ENCODE measurements at places on chromosomes 4 and X.

GRCh38 chr4:2266181-2266580 lies 4.3 kb upstream of the MXD4 start:
- DNase-seq, result no peak

GRCh38 chrX:136019226-136019625 lies 34.0 kb downstream of the SLC9A6 start:
- no peak for DNase-seq

- no peak for DNase-seq
Measured at GRCh38 chr4:114019276-114019968, 40.0 kb upstream of the ARSJ start.

DNA sequence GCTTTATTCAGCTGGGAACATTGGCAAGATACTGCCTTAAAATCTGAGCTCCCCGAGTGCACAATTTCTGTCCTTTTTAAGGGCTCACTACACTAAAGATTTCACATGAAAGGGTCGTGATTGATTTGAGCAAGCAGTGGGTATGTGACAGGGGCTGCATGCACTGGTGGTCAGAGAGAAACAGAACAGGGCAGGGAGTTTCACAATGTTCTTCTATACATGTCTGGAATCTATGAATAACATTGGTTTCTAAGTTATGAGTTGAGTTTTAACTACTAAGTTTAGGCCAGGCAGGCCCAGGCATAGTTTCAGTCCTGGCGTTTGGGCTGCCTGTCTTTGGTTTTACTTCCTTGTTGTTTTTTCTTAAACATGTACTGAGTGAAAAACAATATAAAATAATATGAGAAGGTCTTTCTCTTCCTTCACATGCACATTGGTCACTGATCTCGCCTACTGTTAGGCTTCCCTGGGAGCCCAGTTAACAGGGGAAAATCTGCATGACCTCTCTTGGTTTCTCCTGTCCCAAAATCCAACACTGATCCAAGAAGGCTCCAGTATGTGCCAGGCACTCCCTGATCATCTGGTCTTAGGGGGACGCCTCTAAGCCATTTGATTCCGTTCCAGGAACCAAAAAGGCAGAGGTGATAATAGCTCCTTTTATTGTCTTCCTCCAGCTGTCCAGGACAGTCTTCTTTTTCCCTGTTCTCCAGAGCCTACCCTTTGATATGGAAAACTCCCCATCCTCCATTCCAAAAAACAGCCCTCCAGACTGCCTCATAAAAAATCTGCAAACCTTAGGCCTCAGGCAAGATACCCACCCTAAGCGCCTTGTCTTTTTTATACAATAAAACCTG lies at the start of gene UGT2B17:
UGT2B17 (minus strand) TSS at position 51 of the 854 bp plus-strand sequence. CDS start 7,838 bp downstream, outside the sequence.
- DNase-seq, result no peak

- DNase-seq, result no peak
Measured at GRCh38 chr4:15235135-15235534, 192.7 kb upstream of the C1QTNF7 start.

DNA sequence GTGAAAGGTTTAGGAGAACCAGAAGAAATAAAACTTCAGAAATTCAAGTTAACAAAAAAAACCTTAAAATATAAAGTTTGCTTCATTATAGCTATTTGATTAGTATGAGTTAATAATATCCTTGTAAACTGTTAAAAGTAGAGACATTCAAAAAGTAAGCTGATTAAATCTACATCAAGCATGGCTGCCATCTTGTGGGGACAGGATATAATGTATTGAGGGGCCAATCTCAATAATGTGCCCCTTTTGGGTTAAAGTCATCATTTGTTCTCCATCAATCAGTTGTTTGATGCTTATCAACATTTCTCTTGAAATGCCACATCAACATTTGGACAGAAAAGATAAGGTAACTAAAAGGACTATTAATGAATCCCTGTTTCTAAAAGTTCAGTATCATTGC lies 4.6 kb upstream of the GRID2 start:
- no peak for DNase-seq

DNA sequence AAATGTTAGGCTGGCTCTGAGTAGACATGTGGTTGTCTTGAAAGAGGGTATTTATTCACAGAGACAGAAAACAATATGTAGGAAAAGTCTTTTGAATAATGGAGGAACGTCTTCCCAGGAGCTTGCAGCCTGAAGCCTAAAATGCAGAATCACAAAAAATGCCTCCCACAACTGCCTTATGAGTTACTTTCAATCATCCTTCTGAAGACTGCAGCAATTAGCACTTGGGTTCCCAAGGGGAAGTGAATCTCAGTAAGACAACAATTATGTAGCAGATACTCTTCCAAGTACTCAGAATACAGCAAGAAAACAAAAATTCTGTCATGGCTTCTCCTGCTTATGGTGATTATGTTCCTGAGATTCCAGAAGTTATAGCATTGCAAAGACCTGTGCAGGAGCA lies 166.6 kb upstream of the TBL1X start:
- DNase-seq, result no peak

DNA sequence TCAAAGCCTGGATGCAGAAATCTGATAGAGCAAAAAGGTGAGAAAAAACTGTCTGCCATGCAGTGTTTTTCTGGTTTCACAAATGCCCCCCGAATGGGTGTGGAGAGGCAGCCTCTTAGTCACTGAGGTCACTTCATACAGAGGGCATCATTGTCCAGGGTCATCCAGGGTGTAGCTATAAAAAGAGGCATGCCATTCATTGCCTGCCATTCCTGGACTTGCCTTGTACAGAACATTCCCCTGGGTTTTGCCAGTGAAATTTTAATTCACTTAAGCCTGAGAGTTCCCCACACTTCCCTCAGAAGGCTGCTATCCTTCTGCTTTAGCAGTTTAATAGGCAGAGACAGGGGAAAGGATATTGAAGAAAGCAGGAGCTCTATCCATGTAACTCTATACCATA lies 230.3 kb downstream of the UNC5C start:
- DNase-seq, result no peak

GRCh38 chr4:139668658-139669201 lies 3.1 kb downstream of the MGST2 start:
- no peak for DNase-seq

GRCh38 chr4:101242441-101242840 lies 104.9 kb downstream of the PPP3CA start:
- DNase-seq, result no peak

DNA sequence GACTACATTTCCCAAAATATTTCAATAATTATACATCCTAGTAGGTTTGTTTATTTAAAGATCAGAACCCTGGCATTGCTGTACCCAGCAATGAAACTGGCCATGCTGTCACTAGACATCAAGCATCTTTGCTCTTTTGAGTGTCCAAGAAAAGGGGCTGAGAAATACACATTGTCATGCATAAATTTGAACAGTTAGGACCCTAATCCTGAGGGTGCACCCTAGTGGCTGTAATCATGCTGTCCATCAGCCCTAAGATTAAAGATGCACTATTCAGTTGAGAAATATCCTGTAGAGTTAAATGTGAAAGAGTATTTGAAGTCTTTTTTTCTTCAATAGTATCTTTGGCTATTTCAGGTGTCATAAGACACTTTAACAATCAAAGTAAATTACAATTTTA lies 108.8 kb downstream of the NFKB1 start:
- DNase-seq, result no peak

- no peak for DNase-seq
Measured at GRCh38 chr4:152023674-152024073, 262.9 kb upstream of the GATB start.

GRCh38 chr4:113131621-113132020 lies 82.2 kb downstream of the ANK2 start:
- no peak for DNase-seq

GRCh38 chrX:2705046-2705832 lies 14.1 kb downstream of the CD99 start:
- no peak for DNase-seq

- DNase-seq, result no peak
Measured at GRCh38 chrX:123181233-123181914, 2.7 kb upstream of the GRIA3 start.

DNA sequence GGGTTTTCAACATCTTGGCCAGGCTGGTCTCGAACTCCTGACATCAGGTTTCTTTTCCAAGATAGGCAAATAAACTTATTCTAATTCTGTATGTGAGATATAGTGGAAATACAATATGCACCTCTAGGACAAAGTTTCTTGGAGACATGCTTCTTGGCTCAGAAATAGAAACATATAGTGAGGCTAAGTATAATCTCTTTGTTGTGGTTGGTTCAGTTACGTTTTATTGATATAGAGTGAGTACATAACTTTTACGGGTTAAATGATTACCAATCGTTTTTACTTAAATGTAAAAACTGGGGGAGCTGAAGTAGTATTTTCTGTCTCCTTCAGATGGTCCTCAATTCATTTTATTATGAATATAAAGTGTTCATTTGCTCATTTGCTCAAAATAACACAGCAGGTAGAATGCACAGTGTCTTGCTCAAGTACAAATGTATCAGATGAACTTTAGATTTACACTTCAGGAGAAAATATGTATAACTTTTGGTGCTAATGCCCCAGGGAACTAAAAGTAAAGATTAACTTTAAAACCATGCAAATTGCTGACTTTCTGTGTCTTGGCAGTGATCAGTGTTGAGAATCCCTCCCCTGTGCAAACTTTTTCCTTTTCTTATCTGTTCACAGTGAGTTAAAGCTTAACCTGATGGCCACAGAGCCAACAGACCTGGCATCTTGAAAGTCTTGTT lies 77.6 kb downstream of the AFF1 start:
- no peak for DNase-seq

- DNase-seq, result no peak
Measured at GRCh38 chr4:156528216-156528615, 443.4 kb downstream of the PDGFC start.

DNA sequence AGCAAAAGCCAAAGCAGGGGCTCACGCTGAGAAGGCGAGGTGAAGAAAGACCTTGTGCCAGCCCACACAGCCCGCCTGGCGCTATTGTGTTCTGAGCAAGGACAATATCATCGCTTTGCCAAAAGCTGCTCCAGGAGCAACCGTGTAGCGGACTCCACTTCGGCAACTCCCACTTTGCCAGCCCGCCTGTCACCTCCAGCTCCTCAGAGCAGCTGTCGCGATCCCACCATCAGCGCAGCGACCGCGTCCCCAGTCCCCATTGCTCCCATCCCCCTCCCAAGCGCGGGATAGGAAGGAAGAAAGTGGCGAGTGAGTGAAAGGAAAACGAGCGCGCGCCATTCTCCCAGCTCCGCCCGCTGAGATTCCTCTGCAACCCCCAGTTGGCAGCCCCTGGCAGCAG lies 759 bp downstream of the ZC4H2 start:
- DNase-seq, result peak; percentile 64

DNA sequence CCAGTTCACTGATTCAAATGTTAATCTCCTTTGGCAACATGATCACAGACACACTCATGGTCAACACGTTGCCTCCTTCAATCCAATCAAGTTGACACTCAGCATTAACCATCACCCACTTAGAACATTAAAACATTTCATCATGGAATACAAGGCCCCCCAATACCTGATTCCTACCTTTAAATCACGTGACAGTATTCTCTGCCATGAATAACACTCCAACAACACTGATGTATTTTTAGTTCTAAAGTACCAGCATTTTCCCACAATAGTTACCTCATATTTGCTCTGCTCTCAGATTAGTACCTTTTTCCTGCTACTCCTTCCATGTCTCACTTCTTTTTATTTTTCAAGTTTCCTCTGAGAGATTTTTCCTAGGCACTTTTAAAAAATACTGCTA lies 19.6 kb downstream of the IL13RA2 start:
- no peak for DNase-seq

GRCh38 chr4:172202480-172203076 lies 389.4 kb downstream of the GALNTL6 start:
- no peak for DNase-seq

- DNase-seq, result no peak
Measured at GRCh38 chr4:122047456-122048425, 95.9 kb upstream of the TRPC3 start.

DNA sequence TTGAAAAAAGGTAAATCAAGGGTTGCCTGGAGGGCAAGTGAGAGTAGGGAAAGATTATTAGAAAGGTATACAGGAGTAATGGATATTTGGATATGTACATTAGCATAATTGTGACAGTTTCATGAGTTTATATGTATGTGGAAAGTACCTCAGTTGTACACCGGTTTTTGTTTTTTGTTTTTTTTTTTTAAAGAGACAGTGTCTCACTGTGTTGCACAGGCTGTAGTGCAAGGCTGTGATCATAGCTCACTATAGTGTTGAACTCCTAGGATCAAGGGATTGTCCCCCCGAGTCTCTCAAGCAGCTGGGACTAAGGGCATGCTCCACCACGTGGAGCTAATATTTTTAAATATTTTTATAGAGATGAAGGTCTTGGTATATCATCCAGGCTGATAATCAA lies 15.3 kb upstream of the HPGD start:
- no peak for DNase-seq

DNA sequence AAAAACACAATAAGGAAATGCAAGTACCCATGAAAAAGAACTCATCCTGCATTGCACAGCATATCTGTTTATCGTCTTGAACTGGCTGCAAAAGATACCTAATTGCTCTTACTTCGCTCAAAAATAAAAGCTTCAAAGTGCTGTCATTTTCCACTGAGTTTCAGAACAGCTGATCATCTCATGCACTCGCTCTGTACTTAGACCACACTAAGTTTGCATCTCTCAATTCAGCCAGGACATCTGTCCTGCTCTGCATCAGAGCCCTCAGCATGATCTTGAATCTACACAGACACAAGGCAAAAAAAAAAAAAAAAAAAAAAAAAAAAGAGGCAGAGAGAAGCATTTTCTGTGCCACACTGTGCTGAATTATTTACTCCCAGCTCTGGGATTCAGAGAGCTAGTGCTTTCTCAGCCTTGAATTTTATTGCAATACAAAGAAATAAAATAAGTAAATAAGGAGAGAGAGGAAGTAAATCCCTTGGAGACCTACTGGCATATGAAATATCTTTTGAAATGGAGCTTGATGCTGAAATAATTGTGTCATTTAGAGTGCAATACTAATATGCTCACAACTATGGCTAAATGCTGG lies 81.3 kb downstream of the PPP1R2C start:
- no peak for DNase-seq

GRCh38 chr4:2941138-2942036 lies 21.8 kb downstream of the NOP14 start:
- no peak for DNase-seq

GRCh38 chr4:163702736-163703135 lies 208.2 kb downstream of the TMA16 start:
- DNase-seq, result no peak

- DNase-seq, result no peak
Measured at GRCh38 chr4:85763202-85763601, 288.3 kb downstream of the ARHGAP24 start.
